Stimulated activated naive CD8-positive, alpha-beta T cell treated with anti-CD3 and anti-CD28 coated beads, Interleukin-15, amount 100 ng/mL, for 72 hours (primary cell): ENCODE measurements at places on chromosomes 3 and 15.

DNA sequence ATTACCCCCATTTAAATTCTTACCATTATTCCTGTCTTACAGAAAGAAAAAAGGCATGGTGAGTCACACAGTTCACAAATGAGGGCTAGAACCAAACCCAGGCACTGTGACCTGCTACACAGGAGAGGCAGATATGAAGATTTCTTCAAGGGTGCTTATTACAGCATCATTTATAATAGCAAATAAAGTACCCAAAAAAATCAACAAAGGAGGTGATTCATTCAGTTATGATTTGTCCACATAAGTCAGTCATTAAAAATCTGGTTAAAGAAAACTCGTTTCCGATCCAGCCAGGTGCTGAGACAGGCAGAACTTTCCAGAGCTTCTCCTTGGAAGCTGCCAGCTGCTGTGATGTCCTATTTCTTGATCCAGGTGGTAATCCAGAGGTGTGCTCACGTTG lies 7.5 kb upstream of the LOXL1 start:
- no peak for DNase-seq

- no peak for DNase-seq
Measured at GRCh38 chr3:170469151-170470062, 50.7 kb downstream of the CLDN11 start.

DNA sequence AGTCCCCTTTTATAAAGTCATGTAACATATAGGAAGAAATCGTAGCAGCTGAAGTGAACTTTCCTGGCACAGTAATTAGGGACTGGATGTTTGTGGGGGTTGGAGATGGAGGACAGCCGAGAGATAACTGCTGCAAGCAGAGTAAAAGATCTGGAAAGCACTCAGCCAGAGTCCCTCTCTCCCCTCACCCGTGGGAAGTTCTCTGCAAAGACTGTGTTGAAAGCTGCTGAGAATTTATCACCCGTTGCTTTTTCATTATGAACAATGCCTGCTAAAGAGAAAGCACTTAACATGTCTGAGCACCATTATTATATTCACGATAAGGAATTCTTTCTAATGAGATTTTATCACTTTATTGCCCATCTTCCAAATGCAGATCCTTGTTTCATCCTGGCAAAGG lies 248.8 kb downstream of the SHOX2 start:
- DNase-seq = no peak

DNA sequence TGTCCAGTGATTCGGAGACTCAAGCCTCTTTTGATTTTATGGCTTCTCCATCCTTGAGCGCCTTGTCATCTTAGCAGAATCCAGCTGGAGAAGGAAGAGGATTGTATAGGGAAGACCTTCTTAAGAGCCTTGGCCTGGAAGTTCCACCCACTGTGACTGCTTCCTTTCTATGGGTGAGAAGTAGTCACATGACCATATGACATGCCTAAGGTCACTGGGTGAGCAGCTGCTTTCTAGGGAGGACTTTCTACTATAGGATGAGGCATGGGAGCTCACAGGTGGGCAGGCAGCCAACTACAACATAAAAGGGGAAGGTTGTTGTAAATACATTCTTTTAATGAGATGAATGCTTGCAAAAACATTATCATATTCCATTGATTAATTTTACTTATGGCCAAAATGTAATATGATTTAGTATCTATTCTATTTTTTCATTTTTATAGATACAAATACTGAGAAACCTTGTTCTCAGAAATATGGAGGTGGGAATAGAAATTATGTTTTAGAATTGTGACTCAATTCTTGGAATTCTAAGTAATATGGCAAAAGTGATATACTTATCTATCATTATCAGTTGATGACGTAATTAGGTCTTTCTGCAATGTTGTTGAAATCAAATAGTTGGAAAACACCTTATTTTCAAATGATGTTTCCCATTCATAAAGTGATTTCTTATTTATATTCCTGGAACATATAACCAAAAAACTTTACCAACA lies 53.6 kb upstream of the MINAR1 start:
- no peak for DNase-seq

GRCh38 chr15:65051266-65051665 lies 6.1 kb downstream of the SLC51B start:
- no peak for DNase-seq

GRCh38 chr15:64854526-64854925 lies 12.8 kb downstream of the PLEKHO2 start:
- DNase-seq = no peak

DNA sequence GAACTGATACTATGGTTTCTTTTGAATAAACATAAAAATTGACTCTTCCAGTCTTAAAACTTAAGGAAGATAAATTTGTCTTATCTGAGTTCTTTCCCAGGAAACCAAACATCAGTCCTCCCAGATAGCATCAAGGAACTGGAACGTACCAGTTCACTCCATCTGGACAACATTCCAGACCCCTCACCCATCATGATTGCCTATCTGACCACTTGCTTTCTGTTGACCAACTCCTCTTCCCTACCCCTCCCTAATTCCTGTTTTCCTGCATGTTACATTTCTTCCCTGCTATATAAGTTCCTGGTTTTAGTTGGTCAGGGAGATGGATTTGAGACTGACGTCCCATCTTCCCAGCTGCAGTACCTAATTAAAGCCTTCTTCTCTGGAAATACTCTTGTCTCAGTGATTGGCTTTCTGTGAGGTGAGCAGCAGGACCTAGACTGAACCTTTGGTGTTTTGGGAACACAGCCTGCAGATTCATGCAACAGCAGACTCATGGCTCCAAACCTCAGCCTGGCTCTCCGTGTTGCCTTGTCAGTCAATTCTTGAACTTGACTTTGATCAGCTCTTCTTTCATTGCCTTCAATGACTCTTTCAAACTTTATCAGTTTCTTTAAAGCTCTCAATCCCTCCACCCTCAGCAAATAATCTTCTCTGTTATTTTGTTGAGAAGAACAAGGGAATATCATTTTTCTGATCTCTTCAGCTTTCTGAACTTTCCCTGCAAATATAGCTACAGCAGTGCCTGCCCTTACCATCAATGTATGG lies 123.6 kb downstream of the RPL22L1 start:
- DNase-seq = no peak

- no peak for DNase-seq
Measured at GRCh38 chr3:31936420-31937060, 44.5 kb downstream of the OSBPL10 start.

GRCh38 chr3:120417272-120417911 lies 33.4 kb downstream of the FSTL1 start:
- DNase-seq = peak; percentile 89

DNA sequence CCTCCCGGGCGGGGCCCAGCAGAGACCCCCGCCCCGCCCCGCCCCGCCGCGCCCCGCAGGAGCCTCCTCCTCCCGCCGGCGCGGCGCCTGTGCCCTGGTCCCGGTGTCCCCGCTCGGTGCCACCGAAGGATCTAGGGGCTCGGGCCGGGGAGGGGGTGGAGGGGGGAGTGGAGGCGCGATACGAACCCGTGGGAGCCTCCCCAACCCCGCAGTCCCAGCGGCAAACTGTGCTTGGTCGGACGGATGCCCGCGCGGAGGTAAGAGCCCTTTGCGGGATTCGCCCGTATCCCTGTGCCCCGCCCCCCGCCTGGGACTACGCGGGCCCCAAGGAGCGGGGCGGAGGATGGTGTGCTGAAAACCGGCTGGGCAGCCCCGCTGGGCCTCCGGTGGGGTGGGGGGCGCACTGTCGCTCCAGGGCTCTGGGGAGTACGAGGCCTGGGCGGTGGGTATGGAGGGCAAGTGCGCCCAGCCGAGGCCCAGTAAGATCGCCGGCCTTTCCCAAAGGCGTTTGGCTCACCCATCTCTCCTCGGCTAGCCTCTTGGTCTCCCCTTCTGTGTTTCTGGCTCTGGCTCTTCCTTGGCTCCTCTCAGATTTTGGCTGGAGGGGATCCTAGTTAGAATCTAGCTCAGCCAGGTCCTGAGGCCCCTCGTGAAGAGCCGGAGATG lies 65.6 kb upstream of the POLG start:
- DNase-seq = no peak

GRCh38 chr3:101932326-101933068 lies 83.2 kb downstream of the NFKBIZ start:
- no peak for DNase-seq

GRCh38 chr15:81299156-81299555 lies 24.8 kb downstream of the STARD5 start:
- DNase-seq = no peak

- DNase-seq = no peak
Measured at GRCh38 chr3:140850210-140850955, 91.3 kb upstream of the SLC25A36 start.

- no peak for DNase-seq
Measured at GRCh38 chr15:62412686-62413085, 247.6 kb upstream of the C2CD4B start.

- DNase-seq = no peak
Measured at GRCh38 chr3:181174022-181174421, 184.5 kb upstream of the DNAJC19 start.

DNA sequence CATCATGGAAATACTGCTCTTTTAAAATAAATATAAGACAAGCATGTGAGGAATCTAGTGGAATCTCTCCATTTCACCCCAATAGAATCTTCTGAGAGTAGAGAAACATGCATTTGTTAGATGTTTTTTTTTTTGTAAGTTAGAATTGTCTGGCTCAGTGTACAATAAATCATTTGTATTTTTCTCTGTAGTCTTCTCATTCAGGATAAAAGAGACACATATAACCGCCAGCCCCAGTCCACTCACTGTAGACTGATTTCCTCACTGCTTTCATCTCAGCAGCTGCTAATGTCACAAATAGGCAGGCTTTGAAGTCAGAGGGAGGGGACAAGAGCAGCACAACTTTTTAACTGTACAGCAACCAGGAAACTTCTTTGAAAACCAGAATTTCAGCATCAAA lies 140.2 kb upstream of the RBMS3 start:
- DNase-seq = no peak

DNA sequence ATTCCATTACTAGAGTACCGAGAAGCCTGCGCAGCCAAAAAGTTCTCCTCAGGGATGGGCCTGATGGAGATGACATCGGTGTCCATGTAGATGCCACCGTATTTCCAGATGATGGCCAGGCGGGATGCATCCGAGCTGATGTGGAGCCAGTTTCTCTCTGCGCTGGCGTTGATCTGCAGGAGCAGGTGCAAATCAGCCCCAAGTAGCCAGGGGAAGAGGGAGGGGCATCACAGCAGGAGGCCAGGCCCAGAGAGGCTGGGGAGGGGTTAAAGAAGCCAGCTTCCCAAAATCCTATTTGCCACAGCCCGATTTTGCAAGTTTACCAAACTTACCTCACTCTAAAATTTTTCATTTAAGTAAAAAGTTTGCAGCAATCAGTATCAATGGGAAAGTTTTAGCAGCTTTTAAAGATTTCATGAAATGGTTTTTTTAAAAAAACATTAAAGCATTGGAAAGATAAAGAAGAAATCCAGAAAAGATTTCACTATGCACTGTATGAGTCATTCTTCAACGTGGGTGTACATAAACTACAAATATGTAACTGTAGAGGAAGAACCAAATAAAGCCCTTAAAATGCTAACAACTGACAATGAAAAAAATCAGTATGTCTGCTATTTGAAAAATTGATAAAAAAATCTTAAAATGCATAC lies 7.4 kb downstream of the A4GNT start:
- no peak for DNase-seq

- no peak for DNase-seq
Measured at GRCh38 chr3:187255314-187255713, 36.2 kb downstream of the MASP1 start.

DNA sequence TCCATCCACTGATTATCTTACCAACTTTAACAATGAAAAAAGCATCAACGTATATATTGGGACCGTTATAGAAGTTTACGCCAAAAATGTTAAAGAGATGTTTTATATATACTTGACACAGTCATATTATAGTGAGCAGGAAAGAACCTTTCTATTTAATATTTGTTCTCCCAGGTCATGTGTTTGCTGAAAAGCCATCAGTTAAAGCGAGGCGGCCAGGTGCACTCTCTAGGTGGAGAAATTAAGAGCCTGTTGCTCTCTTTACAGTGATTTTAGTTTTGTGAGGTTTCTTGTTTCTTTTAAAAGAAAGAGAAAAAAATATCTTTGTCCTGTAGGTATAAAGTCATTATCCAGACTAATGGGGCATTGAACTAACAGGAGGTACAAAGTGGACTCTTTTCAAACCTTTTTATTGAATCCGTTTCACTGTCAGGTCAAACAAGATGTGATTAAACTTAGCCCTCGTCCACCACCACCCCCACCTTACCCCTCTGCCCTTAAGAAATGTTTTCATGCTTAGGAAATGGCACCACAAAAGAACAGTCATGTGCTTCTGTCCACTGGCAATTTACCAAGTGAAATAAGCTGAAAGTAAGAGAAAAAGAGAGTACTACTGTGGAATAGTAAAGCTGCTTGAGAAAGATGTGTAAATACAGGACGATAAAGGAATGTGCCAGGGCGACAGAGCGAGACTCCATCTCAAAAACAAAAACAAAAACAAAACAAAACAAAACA lies 279.9 kb downstream of the PTPRG start:
- no peak for DNase-seq

GRCh38 chr15:73602446-73602843 lies 30.7 kb downstream of the NPTN start:
- DNase-seq = no peak

GRCh38 chr3:151604891-151605290 lies 128.8 kb upstream of the AADACL2 start:
- no peak for DNase-seq

- no peak for DNase-seq
Measured at GRCh38 chr3:124824286-124824915, 62.8 kb downstream of the ITGB5 start.

- no peak for DNase-seq
Measured at GRCh38 chr3:55160241-55160983, 232.6 kb upstream of the LRTM1 start.

GRCh38 chr15:44804298-44805046 lies 68.1 kb downstream of the TRIM69 start:
- no peak for DNase-seq

DNA sequence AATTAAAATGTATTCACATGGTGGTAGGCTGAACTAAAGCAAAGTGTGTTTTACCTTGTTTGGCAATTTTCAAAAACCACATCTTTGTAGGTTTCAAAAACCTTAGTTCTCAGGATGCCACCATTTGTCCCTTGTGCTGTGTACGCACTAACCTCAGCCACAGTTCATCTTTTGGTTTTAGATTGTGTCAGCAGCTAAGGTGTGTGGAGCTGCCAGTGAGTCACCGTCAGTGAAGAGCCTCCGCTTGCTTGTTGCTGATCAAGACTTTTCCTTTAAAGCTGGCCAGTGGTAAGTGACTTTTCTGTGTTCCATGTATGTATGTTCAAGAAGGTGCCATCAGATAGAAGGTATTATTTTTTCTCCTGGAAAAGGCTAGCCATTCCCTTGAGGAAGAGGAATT lies 21.1 kb downstream of the OXNAD1 start:
- peak; percentile 71 for DNase-seq

GRCh38 chr15:68259883-68260282 lies 17.7 kb upstream of the FEM1B start:
- no peak for DNase-seq

DNA sequence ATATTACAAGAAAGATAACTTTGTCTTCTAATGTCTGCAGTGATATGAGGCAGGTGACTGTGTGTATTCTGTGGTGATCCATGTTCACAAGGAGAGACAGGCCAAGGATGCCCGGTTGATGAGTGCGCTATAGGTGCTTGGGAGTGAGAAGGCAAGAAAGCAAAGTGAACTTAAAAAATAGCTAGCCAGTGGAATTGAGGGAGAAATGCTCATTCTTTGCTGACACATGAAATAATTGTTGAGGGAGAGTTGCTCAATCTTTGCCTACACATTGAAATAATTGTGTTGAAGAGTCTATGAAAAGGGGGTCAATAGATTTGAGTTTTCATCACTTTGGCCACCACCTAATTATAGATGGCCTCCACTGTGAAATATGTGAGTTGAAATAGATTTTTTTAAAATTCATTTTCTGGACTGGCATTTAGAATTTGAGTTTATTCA lies 156.3 kb downstream of the LPP start:
- DNase-seq = no peak

GRCh38 chr15:45943240-45943639 lies 308.4 kb downstream of the SQOR start:
- DNase-seq = no peak
